Activated CD8-positive, alpha-beta T cell treated with anti-CD3 and anti-CD28 coated beads, Interleukin-2, amount 10 ng/mL, durations not matched to agents 7 days and 5 days (primary cell): ENCODE measurements at places on chromosomes 12 and 14. TPM values are rescaled to one million over a fixed set of nuclear protein-coding genes. Genes with fewer than 3 reads are reported as not detected.
A peak's percentile ranks its signal among the peaks of the same experiment; 100 is the strongest.

The ADAMTS20 gene
- total RNA-seq: not detected

The LRRC10 gene
- not detected for total RNA-seq

DNA sequence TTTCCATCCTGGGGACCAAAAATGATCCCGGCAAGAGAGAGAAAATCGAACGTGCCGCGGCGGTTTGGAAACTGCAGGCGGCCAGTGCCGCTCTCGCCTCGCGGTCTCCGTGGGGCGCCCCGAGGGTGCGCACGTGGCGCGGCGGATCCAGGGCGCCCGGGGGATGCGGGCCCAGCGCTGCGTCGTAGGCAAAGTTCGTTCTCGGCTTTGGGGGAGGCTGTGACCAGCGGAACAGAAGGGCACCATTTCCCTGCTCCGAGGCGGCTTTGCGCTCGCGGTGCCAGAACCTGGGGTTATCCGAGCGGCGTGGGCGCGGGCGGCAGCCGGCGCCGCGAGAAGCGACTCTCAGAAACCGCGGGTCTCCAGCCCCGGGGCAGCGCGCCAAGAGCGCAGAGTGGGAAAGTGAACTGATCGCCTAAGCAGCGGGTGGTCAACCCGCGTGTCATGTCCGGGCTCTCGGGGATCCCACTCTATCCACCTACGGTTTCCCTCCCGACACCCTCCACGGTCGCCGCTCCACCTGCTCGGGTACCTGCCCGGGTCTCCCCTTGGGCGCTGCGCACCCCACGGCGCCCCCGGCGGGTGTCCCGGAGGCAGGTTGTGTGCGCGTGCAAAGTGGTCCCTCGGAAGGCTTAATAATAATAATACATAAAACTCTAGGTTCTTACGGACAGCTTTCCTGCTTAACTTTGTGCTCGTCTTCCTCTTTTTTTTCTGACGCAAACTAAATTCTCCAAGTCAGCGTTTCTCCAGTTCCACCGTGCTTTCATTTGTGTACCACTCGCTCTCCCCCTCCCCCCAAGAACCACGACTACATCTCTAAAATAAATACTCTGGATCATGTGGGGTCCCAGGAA, 1.2 kb downstream of the ESRRB start:
- H3K27me3 ChIP-seq: peaks cover 68% of the 10 kb centered on the region
- peaks cover 3% of the 10 kb centered on the region for H3K4me1 ChIP-seq
- no peak overlapping the region for H3K4me3 ChIP-seq
- no peaks in the 10 kb centered on the region for H3K36me3 ChIP-seq
- no peak for DNase-seq

- DNase-seq: no peak
- no peaks in the 10 kb centered on the region for H3K36me3 ChIP-seq
- H3K27me3 ChIP-seq: no peaks in the 10 kb centered on the region
Measured at GRCh38 chr14:40188006-40188405, 755.8 kb upstream of the FBXO33 start.

DNA sequence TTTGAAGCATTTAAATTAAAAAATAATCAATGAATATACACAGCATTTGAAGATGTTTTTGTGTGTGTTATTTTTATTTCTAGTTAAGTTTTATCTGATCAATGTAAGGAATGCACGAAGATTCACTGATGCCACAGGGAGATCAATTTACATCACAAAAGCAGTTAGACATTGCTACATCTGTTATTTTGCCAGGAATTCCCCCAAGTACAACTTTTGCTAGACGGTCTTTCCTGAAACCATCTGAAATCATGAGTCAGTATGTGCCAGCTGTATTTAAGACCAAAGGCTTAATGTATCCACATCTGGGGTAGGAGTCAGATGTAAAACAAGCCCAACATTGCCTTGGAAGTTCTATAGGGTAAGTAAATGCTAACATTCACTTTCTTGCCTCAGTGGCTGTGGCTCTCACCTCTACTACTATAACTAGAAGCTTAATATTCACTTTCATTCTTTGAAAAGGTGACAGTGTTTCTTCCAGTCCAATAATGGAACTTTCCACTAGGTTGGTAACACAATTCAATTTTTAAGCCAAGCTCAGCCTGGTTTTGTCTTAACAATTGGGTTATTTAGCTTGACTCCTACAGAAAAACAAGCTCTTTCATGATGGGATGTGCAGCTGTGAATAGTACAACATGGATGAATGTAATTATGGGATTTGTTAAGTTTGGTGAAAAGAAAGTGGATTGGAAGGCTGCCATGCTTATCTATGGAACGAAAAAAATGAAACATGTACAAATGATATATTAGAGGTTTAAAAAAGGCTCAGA, 385.4 kb upstream of the TMEM132C start:
- H3K4me1 ChIP-seq: no peaks in the 10 kb centered on the region
- H3K27me3 ChIP-seq: no peaks in the 10 kb centered on the region
- H3K36me3 ChIP-seq: no peaks in the 10 kb centered on the region
- no peak for DNase-seq
- no peak overlapping the region for H3K27ac ChIP-seq

DNA sequence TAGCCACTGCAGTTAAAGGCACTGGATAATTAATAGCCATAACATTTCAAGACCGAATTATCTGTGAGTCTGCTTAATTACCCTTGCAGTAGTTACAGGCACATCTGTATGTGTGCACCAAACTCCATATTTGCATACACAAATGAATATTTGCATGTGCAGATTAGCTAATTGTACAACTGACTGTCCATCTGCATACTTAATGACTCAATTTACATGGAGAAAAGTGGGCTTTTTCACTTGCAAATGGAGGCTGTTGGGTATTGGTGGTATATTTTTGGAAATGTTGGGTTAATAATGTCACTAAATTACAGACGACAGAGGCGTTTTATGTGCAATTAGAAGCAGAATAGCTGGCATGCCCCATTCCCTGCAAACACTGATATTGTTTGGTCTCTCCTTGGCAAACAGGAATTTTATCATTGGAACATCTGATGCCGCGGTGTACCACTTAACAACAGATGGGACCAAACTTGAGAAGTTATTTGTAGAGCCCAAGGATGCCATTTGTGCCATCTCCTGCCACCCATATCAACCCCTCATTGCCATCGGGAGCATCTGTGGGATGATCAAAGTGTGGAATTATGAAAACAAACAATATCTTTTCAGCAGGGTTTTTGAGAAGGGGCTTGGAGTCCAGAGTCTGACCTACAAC, 39.6 kb downstream of the CFAP251 start:
- H3K27me3 ChIP-seq: peaks cover 6% of the 10 kb centered on the region
- no peaks in the 10 kb centered on the region for H3K4me1 ChIP-seq
- no peak overlapping the region for H3K27ac ChIP-seq
- no peak for DNase-seq
- H3K36me3 ChIP-seq: no peaks in the 10 kb centered on the region

The P2RX7 gene
- 9.7 TPM for total RNA-seq

DNA sequence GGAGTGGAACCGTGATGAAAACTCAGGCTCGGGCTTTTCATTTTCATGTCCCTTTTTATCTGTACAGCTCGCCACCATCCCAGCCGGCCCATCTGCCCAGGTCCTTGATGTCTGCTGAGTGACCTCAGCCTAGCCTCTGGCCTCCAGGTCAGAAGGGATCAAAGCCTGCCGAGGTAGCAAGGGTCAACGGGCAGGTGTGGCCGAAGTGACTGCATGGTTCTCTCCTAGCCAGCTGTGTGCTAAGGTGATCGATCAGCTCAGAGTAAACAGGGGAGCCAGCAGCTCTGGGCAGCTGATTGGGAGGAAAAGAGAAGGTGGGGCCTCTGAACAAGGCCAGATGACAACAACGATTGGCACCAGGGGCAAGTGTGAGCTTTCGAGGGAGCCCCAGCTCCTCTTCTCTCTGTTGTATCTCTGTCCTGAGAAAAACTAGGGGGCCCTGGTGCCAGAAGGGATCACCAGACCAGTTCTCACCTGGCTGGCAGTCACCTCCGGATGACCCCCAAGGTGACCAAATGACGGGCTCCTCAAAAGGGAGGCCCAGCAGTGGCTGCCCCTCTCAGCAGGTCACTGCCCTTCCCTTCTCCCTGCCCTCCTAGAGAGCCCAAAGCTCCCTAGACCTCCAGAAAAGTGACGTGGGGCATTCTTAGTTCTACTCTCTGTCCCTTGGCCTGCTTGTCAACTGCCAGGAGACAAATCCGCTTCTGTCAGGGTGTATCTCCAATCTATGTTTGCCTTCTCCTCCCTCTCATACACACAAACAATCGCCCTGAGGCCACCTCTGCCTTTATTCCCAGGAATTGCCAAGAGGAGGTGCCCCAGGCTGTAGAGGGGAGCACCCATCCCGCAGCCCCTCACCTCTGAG, 3.4 kb downstream of the SLC6A12 start:
- no peak overlapping the region for H3K27ac ChIP-seq
- peaks cover 14% of the 10 kb centered on the region for H3K27me3 ChIP-seq
- no peak overlapping the region for H3K4me3 ChIP-seq
- no peaks in the 10 kb centered on the region for H3K36me3 ChIP-seq
- DNase-seq: no peak

The MAPKAPK5 gene
- 59.9 TPM for total RNA-seq

DNA sequence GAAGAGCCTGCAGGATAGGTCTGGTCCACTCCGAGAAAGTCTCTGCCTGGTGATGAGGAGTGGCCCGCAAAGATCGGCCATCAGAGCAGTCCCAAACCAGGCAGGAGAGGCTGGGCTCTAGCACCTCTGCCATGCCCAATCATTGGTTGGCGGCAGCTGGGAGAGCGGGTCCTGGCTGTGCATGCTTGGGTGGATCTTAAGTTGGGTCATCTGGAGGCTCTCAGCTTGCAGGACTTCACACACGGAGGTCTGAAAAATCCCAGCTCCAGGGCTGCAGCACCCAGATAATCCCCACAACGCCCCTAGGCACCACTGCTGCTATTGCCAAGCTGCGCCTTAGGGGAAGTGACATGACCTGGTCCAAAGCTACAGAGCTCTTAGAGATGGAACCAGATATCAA, 766.7 kb upstream of the TBX3 start:
- no peak overlapping the region for H3K4me3 ChIP-seq
- H3K27me3 ChIP-seq: peaks cover 23% of the 10 kb centered on the region
- peaks cover 3% of the 10 kb centered on the region for H3K4me1 ChIP-seq
- no peak for DNase-seq

GRCh38 chr12:24553259-24553658, 395.6 kb downstream of the BCAT1 start:
- H3K4me3 ChIP-seq: no peak overlapping the region
- no peak overlapping the region for H3K27ac ChIP-seq
- no peaks in the 10 kb centered on the region for H3K4me1 ChIP-seq
- no peak for DNase-seq

DNA sequence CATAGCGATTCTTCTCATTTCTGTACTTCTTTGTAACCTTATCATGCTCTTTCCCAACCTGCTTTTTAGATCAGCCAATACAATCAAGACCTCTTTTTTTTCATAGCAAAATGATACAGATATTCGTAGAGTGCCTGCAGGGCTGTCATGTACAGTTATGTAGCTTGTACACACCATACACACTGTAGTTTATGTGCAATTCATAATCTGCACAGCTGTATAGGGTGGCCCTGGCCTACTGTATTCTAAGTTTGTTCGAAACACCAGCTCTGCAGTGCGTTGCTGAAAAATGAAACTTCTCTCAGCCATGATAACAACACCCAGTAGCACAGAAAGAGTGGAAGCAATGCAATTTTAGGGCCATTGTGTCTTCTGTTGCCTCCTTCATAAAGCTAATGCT, 15.7 kb upstream of the PALS1 start:
- H3K36me3 ChIP-seq: no peaks in the 10 kb centered on the region
- no peak overlapping the region for H3K27ac ChIP-seq
- no peak overlapping the region for H3K4me3 ChIP-seq
- H3K4me1 ChIP-seq: no peaks in the 10 kb centered on the region

DNA sequence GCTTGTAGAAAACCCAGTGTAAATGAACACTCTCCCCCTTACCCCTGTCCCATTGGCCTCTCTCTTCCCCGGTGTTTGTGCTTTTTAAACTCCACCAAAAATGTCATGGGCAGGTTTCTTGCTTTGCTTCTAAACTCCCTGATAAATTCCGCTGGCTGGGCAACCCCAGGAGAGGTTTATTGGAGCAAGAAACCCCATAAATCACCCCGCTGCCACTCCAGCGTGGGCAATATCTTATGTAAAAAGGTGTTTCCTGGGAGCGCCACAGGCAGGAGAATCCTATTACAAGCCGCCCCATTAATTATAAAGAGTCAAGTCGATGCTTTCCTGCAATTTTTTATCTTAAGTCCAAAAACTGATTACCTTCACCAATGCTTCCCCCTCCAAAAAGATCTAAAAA, 22.8 kb downstream of the LHX5 start:
- no peak for DNase-seq
- H3K27ac ChIP-seq: no peak overlapping the region
- H3K4me1 ChIP-seq: no peaks in the 10 kb centered on the region
- no peaks in the 10 kb centered on the region for H3K36me3 ChIP-seq
- no peak overlapping the region for H3K4me3 ChIP-seq
- H3K27me3 ChIP-seq: peaks cover 12% of the 10 kb centered on the region

DNA sequence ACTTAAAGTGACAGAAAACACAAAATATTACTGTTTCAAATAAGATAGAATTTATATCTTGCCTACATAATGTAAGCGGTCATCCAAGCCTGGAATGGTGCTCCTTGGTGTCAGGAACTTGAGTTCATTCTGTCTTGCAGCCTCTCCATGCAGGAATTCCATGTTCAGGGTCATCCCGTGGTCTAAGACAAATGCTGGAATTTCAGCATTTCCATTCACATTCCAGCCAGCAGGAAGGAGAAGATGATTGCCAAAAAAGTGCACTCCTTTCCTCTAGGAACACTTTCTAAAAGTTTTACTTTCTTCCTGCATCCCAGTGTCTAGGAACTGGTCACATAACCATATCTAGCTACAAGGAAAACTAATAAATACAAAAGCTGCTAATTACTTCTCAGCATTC, 106.3 kb downstream of the PTPRO start:
- H3K27me3 ChIP-seq: peaks cover 12% of the 10 kb centered on the region
- no peak for DNase-seq
- H3K27ac ChIP-seq: no peak overlapping the region
- no peaks in the 10 kb centered on the region for H3K36me3 ChIP-seq

DNA sequence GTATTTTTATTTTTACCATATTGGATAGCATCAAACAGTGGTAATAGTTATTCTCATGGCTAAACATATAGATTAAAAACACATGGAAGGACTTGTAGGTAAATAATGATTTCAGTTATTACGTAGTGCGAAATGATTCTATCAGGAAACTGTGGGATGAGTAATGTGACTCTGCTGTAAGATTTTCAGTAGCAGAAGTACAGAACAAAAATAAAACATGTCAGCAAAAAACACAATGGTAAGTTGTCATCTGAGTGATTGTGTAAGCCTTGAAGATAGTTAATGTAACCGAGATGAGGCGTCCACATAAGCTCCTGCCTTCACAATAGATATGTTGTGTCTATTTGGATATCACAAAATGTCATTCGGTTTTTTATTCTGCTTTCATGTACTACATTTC, 99.8 kb downstream of the BORCS5 start:
- H3K27ac ChIP-seq: peak overlapping the region; percentile 58
- H3K27me3 ChIP-seq: no peaks in the 10 kb centered on the region
- peaks cover 24% of the 10 kb centered on the region for H3K4me1 ChIP-seq
- DNase-seq: no peak
- H3K36me3 ChIP-seq: peaks cover 7% of the 10 kb centered on the region
- H3K4me3 ChIP-seq: no peak overlapping the region
